ENCODE measurements at places on chromosomes 6 and 20. TPM values are rescaled to one million over a fixed set of nuclear protein-coding genes. Genes with fewer than 3 reads are reported as not detected.

DNA sequence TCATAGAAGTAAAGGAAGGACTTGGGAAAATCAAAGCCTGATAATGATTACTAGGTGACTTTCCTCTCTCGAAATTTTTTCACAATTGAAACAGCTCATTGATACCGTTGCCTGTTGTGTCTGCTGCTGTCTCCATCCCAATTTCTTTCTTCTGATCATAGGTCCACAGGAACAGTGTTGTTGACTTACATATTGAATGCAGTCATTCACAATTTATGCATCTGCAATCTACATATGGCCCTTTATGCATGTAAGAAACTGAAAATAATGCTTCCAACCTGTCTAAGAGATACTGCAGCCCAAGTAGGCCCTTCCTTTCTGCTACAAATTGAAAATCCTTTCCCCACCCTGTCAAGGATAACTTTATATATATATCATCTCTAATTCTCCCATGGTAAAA, 381.3 kb downstream of the PKHD1 start:
- DNase-seq: no peak

DNA sequence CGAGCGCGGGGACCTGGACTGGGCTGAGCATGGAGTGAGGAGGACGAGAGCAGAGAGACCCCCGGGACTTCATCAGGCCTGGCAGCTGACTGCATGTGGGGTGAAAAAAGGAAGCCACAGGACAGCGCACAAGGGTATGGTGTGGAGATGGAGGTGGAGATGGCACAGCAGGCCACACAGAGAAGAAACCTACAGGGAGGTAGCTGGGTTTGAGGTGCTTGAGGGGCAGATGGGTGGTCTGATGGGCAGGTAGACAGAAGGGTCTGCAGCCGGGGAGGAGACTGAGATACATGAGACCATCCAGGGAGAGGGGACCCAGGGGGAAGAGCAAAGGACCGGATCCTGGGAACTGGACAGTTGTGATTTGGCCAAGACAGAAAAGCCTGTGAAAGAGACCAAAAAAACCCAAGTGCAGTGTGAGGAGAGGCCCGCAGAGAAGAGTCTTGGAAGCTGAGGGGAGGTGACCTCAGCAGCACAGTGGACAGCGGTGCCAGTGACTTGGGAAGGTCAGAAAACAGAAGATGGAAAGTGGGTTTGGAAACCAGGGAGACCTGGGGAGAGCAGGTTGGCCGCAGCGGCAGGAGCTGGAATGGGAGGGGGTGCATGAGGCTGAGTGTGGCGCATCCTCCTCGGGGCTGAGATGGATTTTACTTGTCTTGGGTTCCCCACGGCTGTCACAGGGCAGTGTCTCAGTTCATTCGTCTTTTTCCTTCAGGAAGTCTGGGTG, 5.5 kb downstream of the HLA-DPB1 start:
- no peak for DNase-seq

DNA sequence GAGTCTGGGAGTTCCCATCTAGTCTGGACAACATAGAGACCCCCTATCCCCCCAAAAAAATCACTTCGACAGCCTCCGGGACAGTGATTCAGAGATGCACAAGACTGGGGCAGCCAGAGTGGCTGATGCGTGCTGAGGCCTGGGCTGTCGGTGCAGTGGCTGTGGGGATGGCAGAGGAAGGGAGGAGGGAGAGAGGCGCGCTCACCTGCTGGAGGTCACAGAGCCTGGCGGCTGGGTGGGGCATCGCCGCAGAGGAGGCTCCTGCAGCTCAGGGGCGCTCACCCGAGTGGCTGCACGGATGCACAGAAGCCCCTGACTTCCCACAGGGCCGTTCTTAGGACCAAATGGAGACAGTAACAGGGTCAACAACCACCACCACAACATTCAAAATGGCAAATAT, 182.8 kb downstream of the SMOC2 start:
- DNase-seq: no peak

DNA sequence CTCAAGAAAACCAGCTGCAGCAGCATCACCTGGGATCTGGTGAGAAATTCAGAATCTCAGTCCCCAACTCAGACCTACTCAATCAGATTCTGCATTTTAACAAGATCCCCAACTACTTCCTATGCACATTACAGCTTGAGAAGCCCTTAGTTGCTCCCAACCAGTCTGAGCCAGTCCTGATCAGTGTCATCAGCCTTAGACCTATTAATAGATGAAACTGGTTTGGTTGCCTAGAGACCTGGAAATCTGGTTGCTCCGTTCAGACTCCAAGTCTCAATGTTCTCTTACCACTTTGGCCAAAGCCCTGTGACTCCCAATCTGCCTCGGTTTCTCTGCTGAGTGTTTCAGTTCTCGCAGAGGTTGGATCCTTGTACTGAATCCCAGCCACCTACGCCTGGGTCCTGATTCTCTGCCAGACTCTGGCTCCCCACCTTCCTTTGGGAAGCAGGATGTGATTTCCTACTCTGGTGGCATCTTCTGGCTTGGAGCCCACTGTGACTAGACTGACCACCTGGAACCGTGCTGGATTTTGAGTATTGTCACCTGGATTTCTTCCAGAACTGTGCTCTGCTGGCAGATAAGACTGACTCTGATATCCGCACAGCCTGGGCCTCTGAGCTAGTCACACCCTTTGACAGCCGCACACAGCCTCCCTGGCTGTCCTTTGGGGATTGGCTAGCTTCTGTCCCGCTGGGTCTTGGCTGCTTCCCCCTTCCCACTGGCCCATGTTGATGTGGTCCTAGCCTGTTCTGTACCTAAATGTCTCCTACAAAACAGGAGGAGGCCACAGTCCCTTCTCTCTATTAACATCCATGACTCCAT, 20.3 kb upstream of the ATXN1 start:
- no peak for DNase-seq

DNA sequence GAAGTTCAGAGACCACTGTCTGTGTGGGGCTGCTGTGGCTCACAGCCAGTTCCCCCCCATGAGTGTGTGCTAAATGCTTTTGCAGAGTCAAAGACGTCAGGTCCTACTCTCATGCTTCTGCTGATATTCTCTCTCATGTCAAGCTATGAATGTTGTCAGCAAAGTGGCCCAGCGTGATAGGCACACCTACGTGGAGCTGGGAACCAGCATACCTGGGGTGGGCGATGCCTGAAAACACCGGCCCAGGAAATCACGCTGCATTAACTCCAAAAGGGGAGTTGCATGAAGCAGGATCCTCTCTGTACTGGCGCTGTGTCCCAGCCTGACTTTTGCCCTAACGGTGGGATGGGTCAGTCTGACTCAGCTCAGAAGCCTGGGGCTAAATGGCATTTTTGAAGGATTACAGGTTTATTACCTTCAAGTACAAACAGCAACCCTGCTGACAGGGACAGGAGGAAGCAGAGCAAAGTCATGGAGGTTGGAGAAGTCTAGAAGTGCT, 9.0 kb upstream of the MRPS10 start:
- DNase-seq: no peak

- DNase-seq: no peak
Measured at GRCh38 chr20:31662372-31662854, 24.7 kb downstream of the COX4I2 start.

DNA sequence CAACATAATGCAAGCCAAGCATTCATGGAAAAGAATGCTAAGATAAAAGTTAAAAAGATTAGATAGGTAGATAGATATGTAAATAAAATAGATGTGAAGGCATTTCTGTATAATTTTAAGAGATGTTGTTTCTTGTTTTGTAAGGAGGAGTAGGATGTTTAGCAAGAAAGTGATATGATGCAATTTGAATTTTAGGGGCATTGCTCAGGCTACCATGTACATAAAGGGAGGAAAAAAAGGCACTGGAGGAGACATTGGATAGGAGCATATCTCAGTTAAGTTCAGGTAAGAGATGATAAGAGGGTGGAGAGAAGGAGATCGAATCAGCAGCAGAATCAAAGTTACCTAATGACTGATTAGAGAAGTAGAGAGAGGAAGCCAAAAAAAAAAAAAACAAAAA, 194.7 kb downstream of the TENT5A start:
- no peak for DNase-seq

- no peak for DNase-seq
Measured at GRCh38 chr20:48800177-48800576, 27.6 kb downstream of the PREX1 start.

- no peak for DNase-seq
Measured at GRCh38 chr6:141123049-141123448, 1009.7 kb upstream of the GJE1 start.

DNA sequence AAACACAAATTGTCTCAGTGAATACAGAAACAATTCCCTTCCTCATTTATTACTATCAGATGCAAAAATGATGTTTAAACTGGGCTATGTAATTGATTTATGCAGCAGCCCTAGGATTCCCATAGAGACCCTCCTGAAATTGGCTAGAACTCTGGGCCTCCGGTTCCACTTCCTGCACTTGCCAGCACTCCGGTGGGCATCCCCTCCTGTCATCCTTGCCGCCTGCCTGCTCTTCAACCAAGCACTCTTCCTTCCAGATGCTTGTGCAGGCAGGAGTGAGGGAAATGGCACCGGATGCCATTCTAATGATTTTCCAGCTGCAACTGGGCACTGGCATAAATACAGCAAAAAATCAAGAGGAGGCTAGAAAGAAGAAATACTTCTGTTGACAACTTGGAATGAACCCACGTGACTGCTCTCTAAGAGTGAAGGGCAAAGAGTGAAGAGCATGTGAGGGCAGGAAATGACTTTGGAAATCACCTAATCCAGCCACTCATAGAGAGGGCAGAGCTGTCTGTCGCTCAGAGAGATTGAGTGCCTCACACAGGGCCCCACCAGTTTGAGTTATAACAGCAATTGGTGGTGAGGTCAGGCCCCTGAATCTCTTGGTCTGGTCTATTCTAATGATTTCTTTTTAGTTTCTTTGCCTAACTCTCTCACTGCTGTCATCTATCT, 3.7 kb upstream of the NEDD9 start:
- no peak for DNase-seq

GRCh38 chr20:10005885-10006284, 28.9 kb upstream of the ANKEF1 start:
- DNase-seq: no peak

DNA sequence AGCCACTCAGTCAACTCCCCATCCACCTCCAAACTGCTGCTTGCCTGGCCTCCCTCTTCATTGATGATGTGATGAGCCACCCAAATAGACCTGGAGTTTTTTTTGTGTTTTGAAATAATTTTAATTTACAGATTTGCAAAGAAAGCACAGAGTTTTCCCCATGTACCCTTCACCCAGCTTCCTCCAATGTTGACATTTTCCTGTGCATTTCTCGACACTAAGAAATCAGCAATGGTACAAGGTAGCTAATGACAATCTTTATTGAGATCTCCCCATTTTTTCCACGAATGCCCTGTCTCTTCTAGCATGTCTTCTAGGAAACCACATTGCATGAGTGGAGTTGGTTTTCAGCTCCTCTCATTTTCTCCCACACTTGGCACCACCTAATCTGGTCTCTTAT, 30.1 kb downstream of the PPP1R14C start:
- DNase-seq: no peak

DNA sequence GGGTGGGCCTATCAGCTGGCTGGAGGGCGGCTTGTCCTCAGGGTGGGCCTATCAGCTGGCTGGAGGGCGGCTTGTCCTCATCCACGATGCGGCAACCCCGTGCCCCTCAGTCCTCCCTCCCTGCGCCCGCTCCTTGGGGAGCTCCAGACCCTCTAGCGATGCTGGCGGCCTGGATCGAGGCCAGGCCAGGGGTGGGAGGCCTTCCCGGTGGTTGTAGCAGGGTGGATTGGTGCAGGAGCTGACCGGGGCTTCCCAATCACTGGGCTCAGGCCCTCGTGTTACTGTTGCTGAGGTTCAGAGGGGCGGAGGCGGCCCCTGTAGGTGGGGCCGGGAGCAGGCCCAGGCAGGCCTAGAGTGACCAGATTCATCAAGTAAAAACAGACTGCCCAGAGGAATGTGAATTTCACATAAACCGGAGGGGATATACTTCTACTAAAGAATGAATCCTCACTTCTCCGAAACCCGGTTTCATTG, 8.8 kb downstream of the SLC17A9 start:
- DNase-seq: no peak

SLC29A1 gene
- polyA plus RNA-seq: 37.4 TPM

PARD6B gene
- polyA plus RNA-seq: 23.7 TPM

DLK2 gene
- 0.93 TPM for polyA plus RNA-seq
